ENCODE measurements at places on chromosomes 1 and 21.

DNA sequence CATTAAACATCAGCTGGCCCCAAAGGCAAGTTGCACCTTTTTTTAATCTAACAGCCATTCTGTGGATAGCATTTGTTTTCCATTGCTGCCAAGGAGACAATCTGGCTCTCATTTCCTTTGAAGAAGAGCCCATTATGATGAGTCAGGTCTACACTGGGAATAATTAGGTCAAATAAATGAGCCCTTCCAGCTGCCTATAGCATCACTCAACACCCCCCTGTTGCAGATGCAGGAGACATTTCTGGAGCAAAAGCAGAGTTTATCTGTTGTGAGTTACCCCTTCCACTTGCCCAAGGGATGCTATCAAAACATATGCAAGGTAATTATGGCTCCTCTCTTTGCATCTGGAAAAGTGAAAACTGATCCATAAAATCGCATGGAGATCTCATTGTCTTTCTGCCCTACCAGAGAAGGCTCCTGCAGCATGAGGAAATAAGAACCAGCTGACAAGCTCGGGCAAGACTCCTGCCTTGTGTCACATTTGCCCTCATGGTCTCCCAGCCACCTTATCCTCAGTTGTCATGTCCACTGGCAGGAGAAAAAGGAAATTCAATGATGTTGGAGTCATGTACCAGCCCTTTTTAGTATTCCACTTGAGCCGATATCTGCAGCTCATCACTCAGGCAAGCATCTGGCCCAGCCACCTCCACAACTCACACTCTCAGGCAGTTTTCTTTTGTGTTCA lies 135.9 kb downstream of the SLC30A10 start:
- DNase-seq: peak; percentile 96

GRCh38 chr1:243255791-243256512 lies at the start of gene SDCCAG8:
Gene SDCCAG8 (plus strand): TSS chr1:243256041. CDS start chr1:243256174, 133 bp downstream.
- DNase-seq: peak; percentile 99

GRCh38 chr21:25885880-25886279 lies 151.1 kb downstream of the GABPA start:
- no peak for DNase-seq

DNA sequence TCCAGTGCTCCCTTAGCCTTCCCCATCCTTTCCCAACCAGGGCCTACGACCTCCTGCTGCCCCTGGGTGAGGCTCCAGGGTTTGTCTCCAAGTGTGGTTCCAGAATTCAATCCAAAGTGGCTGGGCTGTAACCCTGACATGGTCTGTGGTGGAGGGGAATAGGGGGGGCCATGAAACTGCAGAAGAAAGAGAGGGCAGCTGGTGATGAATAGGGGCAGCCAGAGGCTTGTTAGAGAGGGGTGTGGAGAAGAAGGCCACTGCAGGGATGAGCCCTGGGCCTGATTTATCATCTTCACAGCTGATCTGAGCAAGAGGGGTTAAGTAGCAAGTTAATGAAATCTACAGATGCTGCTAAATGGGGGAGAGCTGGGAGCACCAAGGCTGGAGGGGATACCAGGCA lies 12.9 kb upstream of the ERI3 start:
- DNase-seq: no peak

GRCh38 chr1:100279954-100280682 lies 14.1 kb downstream of the RTCA start:
- no peak for DNase-seq

DNA sequence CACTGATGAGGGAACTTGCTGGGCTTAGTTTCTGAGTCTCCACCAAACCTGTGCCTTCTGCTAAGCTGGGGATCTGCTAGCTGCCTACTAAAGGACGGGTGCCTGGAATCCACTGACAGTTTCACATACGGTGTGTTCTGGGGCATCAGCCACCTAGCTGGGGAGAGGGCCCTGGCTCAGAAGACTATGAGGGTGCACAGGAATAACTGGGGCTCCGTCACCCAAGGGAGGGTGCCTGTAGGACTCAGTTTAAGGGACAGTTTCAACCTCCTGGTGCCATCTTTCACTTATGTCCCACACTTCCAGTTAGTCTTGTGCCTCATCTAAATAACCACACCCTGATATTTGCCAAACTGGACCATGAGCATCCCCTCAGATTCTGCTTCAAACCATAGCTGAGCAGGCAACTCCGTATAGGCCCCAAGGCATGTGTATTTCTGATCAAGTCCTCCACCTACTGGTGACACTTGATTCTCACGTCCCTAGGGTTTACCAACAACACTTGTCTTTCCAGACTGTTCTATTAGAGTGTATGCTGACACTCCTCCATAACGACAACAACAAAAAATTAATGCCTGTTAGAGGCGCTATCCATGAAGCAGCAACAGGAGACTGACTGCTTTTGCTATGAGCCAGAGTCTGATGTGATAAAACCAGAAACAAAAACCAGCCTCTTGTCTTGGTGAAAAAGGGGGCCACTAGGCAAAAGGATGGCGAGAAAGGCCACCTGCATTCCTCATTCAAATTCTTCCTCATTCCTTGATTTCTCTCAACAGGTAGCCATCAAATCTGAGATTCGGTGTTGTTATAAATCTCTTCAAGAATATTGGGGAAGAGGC lies 55.0 kb upstream of the PAXBP1 start:
- DNase-seq: no peak

- DNase-seq: no peak
These were observed 27.8 kb upstream of the LRRC3 start for GRCh38 chr21:44427241-44428120.

DNA sequence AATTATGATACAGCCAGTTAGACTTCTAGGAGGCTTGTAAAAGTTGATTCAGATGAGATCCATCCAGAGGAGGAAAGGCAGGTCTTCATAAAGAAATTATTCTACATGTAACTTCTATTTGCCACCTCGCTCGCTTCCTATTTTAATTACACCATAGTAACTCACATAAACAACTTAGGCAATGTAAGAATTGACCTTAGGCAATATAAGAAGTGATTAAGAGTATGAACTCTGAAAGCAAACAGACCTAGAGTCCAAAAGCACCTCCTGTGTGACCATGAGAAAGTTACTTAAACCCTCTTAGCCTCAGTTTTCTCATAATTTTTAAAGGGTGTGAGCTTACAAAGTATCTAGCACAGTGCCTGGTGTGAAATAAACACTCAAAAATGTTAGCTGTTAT lies 192.7 kb upstream of the NFIA start:
- no peak for DNase-seq

DNA sequence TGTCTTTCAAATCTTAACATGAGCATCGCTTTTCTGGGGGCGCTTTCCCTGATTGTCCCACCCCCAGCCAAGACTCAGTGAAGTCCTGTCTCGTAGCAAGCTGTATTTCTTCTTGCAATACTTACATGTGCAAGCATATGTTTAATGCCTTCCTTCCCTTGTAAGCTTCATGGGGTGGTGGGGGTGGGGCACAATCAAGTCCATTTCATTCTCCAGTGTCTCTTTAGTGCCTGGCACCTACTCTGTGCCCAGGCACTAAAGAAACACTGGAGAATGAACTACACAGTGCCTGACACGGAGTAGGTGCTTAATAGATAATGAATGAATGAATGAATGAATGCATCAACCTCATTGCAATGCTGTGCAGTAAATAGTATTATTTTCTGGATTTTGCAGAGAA lies 143.1 kb downstream of the PLPP3 start:
- no peak for DNase-seq

GRCh38 chr1:109914587-109915240 lies 4.1 kb downstream of the CSF1 start:
- DNase-seq: no peak

DNA sequence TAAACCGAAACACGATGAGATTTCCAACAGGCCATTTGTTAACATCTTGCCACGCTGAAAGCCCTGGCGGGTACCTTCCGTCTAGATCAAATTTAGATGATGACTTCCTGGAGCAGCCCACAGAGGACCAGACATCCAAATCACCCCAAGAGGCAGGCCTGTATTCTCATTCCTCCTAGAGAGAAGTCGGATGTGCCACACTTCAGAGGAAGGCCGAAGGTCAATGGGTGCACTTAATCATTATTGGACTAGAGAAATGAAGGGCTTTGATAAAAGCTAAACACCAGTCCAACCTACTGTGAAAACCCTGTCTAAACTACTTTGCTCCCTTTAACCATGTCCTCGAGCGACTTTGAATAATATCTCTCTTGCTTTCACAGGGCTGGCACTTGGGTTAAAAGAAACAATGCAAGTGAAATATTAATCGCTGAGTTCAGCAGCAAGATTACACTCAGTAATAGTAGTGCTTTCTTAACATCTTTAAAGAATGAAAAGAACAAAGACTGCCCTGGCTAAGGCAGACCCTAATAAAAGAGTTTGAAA lies 76.5 kb downstream of the BCAR3 start:
- no peak for DNase-seq

DNA sequence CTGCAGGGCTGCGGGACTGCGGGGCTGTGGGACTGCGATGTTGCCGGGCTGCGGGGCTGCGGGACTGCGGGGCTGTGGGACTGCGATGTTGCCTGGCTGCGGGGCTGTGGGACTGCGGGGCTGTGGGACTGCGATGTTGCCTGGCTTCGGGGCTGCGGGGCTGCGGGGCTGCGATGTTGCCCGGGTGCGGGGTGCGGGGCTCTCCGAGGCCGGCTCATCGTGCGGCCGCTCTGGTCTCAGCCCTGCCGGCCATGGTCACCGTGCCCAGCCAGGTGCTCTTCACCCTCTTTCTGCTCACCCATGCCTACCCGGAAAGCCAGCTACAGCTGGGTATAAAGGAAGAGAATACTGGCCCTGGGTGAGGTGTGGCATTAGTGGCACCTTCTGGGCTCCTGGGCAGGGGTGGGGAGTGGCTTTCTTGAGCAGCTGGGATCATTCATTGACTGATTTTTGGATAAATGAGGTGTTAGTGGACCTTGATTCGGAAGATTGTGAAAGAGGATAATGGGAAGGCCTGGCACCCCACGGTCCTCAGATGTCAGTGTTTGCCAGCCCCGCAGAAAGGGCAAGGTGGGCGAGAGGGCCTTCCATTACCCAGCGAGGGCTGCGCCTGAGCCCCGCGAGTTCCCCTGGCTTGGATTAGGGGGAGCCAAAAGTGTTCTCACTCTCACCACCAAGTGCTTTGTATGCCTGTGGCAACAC lies 36.3 kb downstream of the COQ8A start:
- no peak for DNase-seq

DNA sequence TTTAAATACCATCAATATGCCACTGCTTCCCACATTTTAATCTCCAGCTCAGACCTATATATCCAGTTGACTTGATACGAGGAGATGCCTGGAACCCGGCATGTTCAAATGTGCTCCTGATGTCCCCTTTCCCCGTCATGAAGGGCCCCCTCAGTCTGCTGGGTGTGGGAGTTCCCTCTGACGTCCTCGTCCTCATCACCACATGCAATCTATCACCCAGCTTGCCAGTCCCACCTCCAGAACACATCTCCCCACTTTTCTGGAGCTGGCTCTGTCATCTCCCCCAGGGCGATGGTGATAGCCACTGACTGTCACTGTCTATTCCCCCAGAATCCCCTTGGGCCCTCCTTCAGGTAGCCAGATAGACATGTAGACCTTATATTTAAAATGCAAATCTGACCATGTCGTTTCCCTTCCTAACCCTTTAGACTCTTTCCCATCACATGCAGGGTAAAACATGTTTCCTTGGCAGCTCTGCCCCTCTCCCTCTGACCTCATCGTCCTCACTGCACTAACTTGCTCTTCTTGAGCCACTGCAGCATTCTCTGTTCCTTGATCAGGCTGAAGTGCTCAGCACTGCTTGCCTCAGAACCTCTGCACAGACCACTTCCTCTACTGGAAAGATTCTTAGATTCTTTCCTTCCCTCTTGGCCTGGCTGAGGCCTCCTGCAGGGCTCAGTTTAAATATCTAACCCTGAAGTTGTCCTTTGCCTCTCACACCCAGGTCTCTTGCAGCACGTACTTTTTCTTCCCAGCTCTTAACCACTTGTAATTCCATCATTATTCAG lies 7.4 kb downstream of the AZIN2 start:
- DNase-seq: no peak

GRCh38 chr1:67560580-67561255 lies 124.3 kb upstream of the GADD45A start:
- DNase-seq: no peak

DNA sequence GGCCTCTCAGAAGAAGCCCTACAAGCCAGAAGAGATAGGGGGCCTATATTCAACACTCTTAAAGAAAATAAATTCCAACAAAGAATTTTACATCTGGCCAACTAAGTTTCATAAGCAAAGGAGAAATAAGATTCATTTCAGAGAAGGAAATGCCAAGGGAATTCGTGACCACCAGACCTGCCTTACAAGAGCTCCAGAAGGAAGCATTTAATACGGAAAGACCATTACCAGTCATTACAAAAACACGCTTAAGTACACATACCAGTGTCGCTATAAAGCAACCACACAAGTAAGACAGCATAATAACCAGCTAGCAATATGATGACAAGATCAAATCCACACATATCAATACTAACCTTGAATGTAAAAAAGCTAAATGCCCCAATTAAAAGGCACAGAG lies 704.9 kb upstream of the CHRM3 start:
- no peak for DNase-seq

GRCh38 chr1:25065795-25066238 lies 135.7 kb upstream of the RUNX3 start:
- DNase-seq: peak; percentile 39

DNA sequence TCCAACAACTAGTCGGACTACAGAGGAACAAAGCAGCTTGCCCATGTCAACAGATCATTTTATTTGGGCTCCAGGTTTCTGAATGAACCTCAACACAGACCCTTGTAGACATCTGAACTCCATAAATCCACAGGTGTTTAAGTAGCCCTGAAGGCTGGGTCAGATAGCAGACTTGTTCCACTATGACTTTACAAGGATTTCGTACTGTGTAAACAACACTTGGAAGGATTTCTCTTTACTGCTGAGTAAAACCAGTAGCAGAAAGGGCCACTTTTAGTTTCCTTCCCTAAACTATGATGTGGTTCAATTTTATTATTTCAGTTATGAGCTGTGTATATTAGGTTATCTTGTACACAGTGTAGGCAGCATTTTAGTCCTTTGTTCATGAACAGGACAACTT lies 316.4 kb upstream of the ADGRL2 start:
- no peak for DNase-seq

DNA sequence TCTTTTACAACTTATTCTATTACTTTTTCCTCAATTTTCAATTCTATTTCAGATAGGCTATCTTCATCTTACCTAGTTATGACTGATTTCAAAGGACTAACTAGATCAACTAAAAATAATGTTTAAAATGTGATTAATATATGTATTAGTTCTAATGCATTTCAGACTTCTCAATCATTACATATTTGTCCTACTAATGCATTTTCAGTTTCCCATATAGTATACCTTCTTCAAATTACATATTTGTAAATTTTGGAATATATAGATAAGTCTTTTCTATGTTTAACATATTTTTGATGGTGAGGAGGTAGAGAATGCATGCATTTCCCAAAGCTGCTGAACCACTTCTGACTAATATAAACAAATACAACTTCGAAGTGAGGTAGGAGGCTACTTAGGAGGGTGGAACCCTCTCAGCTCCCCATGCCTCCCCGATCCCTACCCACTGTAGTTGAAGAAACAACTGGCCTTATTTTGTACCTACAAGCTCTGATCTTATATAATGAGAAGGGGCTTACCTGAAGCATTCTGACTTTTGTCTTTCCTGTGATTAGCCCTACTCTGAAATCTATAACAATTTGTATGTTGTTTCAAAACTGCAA lies 1.7 kb downstream of the TRMT1L start:
- no peak for DNase-seq

All from fibroblast of skin of left biceps (primary cell).